Karpas-422 (cell line): ENCODE measurements at places on chromosomes 16 and 17. TPM values are rescaled to one million over a fixed set of nuclear protein-coding genes. Genes with fewer than 3 reads are reported as not detected.
A peak's percentile ranks its signal among the peaks of the same experiment; 100 is the strongest.

NATD1 gene
- 0.45 and 1.2 TPM in 2 replicates for total RNA-seq

SNN gene
- total RNA-seq: 27.4 and 34.2 TPM in 2 replicates

PYDC1 gene
- total RNA-seq: not detected in 2 replicates

DNA sequence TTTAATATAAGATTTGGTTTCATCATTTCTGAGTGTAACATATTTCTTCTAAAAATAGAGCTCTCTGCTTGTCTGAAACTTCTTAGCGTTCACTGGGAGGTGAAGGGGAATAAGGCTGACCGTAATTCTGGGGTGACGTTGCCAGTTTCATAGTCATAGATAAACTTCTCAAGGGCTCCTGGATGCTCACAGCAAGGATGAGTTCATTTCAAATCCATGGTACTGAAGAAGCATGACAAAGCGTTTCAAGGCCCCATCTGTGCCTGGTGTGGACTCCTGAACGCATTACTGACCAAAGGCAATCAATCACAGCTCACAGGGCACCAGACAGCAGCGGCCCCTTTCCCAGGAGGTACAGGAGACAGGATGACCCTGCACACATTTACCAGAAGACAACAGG is 12.0 kb upstream of the EVPL start:
- no peak for DNase-seq

- DNase-seq: no peak
Observed at GRCh38 chr16:73864868-73865267, 431.7 kb upstream of the PSMD7 start.

DNA sequence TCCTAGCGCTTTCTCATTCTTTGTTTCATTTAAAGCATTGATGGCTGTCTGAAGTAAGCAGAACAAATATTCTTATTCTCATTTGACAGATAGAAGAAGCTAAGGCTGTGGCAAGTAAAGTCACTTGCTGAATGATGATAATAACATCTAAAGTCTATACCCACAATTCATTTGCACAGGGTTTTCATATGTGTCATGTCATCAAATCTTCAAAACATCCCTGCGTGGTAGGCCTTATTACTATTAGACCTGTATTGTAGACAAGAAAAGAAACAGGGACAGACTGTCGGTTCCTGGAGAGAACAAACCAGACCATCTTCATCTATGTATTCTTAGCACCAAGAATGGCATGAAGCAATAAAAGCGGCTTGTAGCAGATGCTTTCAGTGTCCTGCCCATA is 85.9 kb downstream of the ASIC2 start:
- no peak for DNase-seq

DNA sequence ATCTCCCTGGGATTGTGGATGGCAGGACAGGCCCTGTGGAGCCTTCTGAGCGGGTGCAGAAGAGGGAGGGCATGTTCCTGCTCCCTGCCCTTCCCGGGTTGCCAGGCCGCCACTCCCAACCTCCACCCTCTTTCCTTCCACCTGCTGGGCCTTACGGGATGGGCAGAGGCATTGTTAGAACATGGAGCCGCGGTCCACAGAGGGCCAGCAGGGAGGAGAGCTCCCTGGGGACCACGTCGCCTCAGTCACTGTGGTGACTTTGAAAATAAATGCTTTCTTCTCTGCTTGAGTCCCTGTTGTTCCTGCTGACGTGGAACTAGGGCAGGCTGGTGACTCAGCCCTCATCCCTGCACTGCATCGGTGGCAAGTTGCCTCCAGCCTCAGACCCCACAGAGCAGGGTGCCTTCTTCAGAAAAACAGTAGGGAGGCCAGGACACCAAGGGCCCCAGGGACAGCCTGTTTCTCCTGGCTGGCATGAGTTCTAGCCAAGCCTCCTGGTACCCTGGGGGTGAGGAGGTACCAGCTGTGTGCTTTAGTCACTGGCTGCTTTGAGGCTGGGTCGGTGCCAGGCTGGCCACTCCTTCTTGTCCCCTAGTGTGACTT is 224.9 kb downstream of the SEC14L1 start:
- no peak for DNase-seq

GRCh38 chr17:17535957-17536356 is 39.8 kb upstream of the RASD1 start:
- no peak for DNase-seq

DNA sequence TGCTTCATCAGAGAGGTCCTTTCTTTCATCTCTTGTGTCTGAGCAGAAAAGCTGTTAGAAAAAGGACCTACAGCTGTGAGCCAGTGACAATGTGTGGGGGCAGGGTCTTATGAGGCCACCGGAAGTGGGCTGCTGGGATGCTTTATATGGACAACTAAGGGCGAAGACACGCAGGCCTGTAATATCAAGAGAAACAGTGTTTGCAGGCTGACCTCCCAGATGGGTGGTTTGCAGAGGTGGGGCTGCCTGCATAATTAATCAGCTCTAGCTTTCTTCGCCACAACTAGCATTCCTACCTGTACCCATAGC is 30.4 kb upstream of the SALL1 start:
- no peak for DNase-seq

- DNase-seq: no peak
Observed at GRCh38 chr16:68689921-68690320, 44.8 kb downstream of the CDH3 start.

DNA sequence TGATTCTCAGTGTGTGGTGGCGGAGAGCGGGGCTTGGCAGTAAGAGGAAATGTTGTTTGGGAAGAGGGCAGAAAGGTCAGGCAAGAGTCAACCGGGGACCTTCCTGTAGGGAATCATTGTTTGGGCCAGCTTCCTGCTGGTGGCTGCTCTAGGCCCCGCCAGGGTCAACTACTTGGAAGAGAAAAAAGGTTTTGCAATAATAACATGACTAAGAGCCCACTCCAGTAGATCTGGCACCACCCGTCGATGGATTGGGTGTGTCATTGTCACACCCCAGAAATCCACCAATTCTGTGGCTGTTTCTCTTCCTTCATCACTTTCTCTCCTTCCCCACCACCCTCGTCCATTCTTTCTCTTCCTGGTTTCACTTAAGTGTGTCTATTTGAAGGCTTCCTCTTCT is 4.2 kb upstream of the KRT24 start:
- DNase-seq: no peak

DNA sequence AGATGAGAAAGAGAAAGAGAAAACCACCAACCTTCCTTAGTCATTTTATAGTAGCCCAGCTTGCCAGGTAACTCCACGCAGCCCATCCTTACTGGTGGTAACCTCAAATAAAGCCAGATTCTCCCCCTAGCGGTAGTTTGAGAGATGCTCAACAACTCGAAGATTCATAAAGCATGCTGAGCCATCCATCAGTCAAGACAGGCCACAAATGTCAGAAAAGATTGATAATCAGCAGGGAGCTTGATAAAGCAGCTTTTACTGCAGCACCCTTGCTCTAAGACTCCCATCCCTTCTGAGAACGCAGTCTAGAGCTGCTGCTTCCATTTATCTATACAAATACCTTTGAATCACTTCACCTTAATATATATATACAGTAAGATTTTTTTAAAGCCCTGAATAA is 451.5 kb upstream of the HSBP1 start:
- DNase-seq: peak; percentile 87

GRCh38 chr17:29003289-29003688 is 2.5 kb downstream of the SEZ6 start:
- DNase-seq: no peak

DNA sequence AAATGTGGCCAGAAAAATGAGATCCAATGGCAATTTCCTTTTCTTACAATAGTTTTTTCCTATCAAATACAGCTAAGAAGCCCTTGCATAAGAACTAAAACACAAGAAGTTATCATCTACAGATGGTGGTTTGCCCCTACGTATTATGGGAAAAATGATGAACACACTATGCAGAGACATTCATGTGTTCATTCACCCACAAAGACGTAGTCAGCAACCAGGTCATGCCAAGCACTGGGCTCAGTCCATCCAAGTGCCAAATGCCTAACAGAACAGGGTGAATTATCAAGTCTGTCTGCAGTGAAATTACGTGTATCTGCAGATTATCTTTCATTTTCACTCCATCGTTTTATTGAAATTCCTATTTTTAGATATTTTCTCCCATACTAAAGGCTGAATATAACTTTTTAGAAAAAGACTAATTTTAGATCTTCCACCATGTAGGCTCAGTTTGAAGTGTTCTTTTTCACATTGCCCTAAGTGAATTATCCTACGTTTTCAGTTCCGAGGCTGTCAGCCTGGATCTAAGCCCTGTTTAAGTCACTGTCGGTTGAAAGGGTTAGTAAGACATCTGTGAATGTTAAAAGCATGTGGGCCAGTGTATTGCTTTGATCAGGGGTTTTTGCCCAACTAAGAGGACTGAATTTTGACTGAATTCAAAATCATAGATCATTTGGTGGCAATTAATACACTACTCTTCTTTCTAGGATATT is 78.1 kb upstream of the DHX40 start:
- DNase-seq: no peak

- no peak for DNase-seq
Observed at GRCh38 chr17:58507123-58507634, 7.3 kb downstream of the MTMR4 start.
